Activated CD4-positive, alpha-beta T cell treated with anti-CD3 and anti-CD28 coated beads, Interleukin-2, amount 10 ng/mL, durations not matched to agents 7 days and 5 days (primary cell): ENCODE measurements at places on chromosomes 6 and 20.
A peak's percentile ranks its signal among the peaks of the same experiment; 100 is the strongest.

DNA sequence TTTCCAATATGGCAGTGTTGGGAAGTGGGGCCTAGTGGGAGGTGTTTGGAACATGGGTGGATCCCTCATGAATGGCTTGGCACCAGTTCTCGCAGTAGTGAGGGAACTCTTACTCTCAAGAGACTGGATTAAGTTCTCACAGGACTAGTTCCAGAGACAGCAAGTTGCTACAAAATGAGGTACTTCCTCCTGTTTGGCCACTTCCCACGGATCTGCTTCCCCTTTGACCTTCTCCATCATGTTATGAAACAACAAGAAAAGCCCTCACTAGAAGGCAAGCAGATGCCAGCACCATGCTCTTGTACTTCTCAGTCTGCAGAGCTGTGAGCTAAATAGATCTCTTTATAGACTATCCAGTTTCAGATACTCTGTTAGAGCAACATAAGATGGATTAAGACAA, 3.1 kb downstream of the RSPH3 start:
- H3K36me3 ChIP-seq: peaks cover 1% of the 10 kb centered on the region
- no peak overlapping the region for H3K4me3 ChIP-seq
- peaks cover 34% of the 10 kb centered on the region for H3K4me1 ChIP-seq
- H3K27ac ChIP-seq: no peak overlapping the region
- H3K27me3 ChIP-seq: no peaks in the 10 kb centered on the region

GRCh38 chr6:3283641-3284435, 25.1 kb downstream of the PSMG4 start:
- DNase-seq: no peak
- no peaks in the 10 kb centered on the region for H3K36me3 ChIP-seq
- H3K4me1 ChIP-seq: peaks cover 3% of the 10 kb centered on the region
- no peak overlapping the region for H3K4me3 ChIP-seq

GRCh38 chr6:24888715-24889370, 46.9 kb downstream of the RIPOR2 start:
- H3K27ac ChIP-seq: no peak overlapping the region
- no peak for DNase-seq
- peaks cover 68% of the 10 kb centered on the region for H3K36me3 ChIP-seq
- H3K4me3 ChIP-seq: no peak overlapping the region
- no peaks in the 10 kb centered on the region for H3K27me3 ChIP-seq

DNA sequence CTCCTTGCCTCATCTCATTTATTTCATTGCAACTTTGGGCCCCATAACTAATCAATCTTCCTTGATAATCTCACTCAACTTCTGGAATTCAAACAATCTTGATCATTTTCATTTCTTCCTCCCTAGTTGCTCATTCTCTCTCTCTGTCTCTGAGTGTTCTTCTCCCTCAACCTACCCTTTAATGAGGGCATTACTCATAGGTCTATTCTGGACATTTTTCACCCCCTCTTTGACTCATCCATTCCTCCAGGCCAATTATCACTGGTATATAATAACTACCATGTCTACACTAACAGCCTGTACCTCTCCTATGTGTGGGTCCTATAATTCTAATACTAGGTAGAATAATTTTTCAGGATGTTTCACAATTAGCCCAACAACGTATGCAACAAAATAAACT, 78.8 kb downstream of the COL21A1 start:
- H3K4me3 ChIP-seq: no peak overlapping the region
- DNase-seq: no peak
- H3K27me3 ChIP-seq: no peaks in the 10 kb centered on the region
- no peaks in the 10 kb centered on the region for H3K36me3 ChIP-seq

DNA sequence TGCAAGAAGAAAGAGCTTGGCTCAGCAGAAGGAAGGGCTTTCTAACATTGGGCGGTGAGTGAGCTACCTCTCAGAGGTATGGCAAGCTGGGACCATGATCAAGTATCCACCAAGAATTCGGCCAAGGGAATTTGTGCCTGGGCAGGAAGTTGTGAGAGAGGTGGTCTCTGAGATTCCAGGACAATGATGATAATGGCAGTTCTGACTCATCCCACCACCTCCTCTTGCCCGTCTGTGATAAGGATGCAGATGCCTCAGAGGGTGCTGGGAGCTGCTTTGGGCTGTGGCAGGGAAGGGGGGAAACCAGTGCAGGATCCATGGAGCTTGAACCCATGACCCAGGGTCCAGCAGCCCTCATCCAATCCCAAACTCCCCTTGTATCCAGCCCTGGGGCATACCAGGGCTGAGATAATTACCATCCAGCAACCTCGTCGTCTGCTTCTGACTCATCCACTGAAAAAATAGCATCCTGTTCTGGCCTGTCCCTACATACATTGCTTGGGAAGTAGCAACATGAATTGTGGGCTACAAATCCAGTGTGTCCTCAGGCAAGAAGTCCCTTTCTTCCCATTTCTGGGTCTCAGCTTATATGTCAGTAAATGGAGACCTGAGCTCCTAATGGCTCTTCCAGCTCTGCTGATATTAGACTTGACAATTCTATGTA, 5.9 kb downstream of the TGM6 start:
- peak overlapping the region; percentile 67 for H3K27ac ChIP-seq
- no peak overlapping the region for H3K4me3 ChIP-seq
- H3K36me3 ChIP-seq: no peaks in the 10 kb centered on the region
- peaks cover 28% of the 10 kb centered on the region for H3K27me3 ChIP-seq
- DNase-seq: no peak

DNA sequence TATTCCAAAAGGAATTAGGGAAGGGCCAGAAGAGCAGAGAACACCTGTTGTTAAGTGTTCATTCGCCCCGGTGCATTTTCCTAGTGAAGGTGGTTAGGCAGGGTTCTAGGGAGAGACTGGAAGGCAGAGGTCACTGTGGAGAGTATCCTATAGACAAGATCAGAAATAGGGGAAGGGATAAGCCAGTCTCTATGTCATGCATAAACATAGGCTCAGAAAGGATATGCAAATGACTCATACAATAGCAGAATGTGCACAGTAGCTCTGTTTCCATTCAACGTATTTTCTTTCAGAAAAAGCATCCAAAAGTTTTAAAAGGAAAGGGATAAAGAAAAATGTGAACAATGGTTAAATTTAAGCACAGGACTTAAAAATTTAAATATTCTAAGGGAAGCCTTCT, 47.4 kb downstream of the BMP6 start:
- no peak overlapping the region for H3K27ac ChIP-seq
- H3K36me3 ChIP-seq: no peaks in the 10 kb centered on the region
- H3K4me3 ChIP-seq: no peak overlapping the region
- peaks cover 14% of the 10 kb centered on the region for H3K27me3 ChIP-seq
- H3K4me1 ChIP-seq: peaks cover 3% of the 10 kb centered on the region

DNA sequence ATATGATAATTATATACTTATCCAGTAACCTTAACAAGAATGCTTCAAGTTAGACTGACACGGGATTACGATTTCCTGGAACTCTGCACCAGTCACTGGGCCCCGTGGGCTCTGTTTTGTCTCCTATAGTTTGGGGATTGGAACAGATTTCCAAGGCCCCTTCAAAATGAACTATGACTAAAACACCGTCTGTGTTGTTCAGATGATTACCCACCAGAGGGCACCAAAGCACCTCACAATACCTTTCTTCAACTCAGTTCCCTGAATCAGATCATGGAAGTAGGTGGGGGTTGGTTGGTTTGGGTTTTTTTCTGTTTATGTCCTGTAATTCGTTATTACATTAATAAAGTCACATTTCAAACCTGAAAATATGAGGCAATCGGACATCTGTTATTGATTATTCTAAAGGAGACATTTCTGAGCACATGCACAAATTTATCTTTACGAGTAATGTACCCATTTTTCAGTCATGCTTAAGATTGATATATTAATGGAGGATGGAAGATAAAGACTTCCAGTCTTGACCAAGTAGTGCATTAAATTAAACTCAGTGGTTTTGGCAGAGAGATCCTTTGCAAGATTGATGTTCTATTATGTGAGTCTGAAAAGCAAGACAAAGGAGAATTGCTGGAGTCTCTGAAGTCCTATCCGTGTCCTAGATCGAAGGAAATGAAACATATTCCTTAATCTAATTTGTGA, 112.0 kb upstream of the COL21A1 start:
- no peaks in the 10 kb centered on the region for H3K4me1 ChIP-seq
- peak; percentile 68 for DNase-seq
- no peaks in the 10 kb centered on the region for H3K36me3 ChIP-seq
- peaks cover 4% of the 10 kb centered on the region for H3K27me3 ChIP-seq
- no peak overlapping the region for H3K27ac ChIP-seq
- no peak overlapping the region for H3K4me3 ChIP-seq

DNA sequence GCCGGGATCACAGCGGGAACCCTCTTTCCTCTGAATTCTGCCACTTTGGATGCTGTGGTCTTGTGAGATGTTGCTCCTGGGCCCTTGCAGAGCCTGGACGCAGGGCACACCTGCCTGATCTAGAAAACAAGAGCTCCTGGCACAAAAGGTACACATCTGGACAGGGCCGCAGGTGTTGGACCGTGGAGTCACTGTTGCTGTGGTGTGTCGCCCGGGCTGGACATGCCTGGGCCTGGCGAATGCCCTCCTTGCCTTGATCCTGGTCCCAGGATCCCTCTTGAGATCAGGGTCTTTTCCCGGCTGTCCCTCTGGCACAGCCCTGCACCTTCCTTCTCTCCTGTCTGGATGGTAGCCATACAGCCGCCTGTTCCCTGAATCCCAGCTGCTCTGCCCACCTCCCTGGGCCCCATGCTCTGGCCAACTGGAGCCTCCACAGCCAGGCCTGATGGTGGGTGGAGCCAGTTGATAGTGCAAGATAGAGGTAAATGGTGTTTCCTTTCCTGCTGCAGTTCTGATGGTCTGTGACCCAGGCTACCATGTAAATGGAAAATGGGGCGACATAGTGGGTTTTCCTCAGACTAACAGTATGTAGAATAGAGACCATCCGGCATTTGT, 5.0 kb downstream of the FOXP4 start:
- no peaks in the 10 kb centered on the region for H3K36me3 ChIP-seq
- DNase-seq: no peak
- no peak overlapping the region for H3K27ac ChIP-seq
- H3K27me3 ChIP-seq: peaks cover 44% of the 10 kb centered on the region
- H3K4me3 ChIP-seq: no peak overlapping the region

- no peaks in the 10 kb centered on the region for H3K27me3 ChIP-seq
- no peak for DNase-seq
- no peaks in the 10 kb centered on the region for H3K4me1 ChIP-seq
- no peak overlapping the region for H3K4me3 ChIP-seq
Measured at GRCh38 chr6:168376120-168376519, 56.5 kb upstream of the DACT2 start.

GRCh38 chr20:50186151-50186885, 4.3 kb upstream of the CEBPB start:
- no peaks in the 10 kb centered on the region for H3K36me3 ChIP-seq
- H3K4me1 ChIP-seq: peaks cover 6% of the 10 kb centered on the region
- H3K27me3 ChIP-seq: peaks cover 23% of the 10 kb centered on the region
- no peak overlapping the region for H3K4me3 ChIP-seq
- DNase-seq: peak; percentile 91

DNA sequence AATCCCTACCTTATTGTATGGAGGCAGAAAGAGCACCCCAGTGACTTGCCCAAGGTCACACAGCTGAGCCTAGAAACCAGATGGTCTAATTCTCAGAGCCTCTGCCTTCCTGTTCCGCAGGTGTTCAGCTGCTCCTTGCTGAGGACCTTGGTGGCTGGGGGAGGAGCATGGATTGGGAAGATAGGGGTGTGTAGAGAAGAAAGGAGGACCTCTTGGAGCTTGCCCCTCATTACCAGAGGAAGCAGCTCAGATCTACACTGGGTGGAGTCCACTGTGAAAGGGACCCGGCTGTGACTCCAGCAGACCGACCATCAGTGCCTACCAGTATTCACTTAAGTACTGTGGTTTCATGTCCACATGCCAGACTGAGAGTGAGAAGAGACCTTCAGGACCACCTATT, 15.2 kb downstream of the FOXP4 start:
- peaks cover 48% of the 10 kb centered on the region for H3K27me3 ChIP-seq
- H3K36me3 ChIP-seq: no peaks in the 10 kb centered on the region
- H3K4me3 ChIP-seq: no peak overlapping the region
- no peak overlapping the region for H3K27ac ChIP-seq
- H3K4me1 ChIP-seq: peaks cover 25% of the 10 kb centered on the region

DNA sequence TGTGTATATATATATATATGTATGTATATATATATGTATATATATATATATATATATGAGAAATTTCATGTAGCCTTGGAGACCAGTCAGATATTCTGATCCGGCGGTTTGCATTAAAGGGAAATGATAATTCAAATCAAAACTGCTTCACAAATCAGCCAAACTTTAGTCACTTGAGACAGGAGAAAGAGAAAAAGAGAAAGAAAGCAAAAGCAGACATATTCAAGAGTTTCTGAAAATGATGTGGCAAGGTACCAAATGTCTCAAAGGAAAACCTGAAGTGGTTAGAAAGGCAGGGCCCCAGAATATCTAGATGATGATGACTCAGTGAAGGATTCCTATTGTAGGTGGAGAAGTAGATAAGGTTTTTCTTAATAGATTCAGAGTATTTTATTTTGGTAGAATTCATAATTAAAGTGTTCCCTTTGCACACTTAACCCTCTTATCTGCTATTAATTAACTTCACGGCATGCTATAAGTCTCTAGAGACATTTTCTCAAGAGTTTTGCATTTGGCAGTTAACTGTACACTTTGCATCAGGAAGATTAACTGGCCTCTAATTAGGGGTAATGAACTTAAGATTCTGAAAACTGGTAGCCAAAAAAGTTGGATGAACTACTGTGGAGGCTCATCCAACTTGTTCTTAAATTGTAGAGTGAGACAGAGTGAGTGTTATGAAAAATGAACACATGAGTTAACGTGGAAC, 50.1 kb upstream of the ASF1A start:
- peak; percentile 27 for DNase-seq
- H3K27ac ChIP-seq: peak overlapping the region; percentile 28
- peaks cover 20% of the 10 kb centered on the region for H3K4me1 ChIP-seq
- no peak overlapping the region for H3K4me3 ChIP-seq
- H3K27me3 ChIP-seq: no peaks in the 10 kb centered on the region
- H3K36me3 ChIP-seq: peaks cover 29% of the 10 kb centered on the region

DNA sequence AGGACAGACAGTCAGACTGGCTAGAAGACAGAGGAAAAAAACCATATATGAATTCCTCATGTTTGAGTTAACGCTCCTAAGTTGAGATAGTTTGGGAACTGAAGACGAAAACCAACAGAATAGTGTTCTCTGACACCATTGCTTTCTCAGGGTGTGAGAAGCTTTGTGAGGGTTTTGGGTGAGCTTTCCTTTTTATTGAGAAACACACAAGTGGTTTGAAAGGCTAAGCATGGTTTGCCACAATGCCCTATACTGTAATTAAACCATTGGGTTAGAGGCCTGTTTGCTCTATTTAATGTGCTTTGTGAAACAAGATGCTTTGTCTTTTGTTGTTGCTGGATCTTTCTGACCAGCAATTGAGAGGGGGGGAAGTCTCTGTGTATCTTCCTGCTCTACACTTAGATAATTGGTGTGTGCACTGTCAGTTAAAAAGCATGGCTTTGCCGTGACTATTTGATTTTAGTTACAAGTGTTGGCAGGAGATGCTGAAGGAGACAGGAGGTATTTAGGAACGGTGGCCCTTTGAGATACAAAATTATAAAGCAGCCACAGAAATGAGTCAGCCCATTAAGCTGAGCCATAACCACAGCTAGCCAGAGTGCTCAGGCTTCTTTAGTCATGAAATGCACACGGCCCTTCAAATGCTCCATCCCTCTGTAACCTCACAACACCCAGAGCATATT, 273.0 kb upstream of the PREP start:
- peaks cover 3% of the 10 kb centered on the region for H3K36me3 ChIP-seq
- H3K27me3 ChIP-seq: peaks cover 24% of the 10 kb centered on the region
- no peaks in the 10 kb centered on the region for H3K4me1 ChIP-seq
- DNase-seq: no peak
- H3K27ac ChIP-seq: no peak overlapping the region
- H3K4me3 ChIP-seq: no peak overlapping the region
